ENCODE measurements at places on chromosomes 5 and 9. TPM values are rescaled to one million over a fixed set of nuclear protein-coding genes. Genes with fewer than 3 reads are reported as not detected.

GRCh38 chr5:181170996-181171395 lies 23.6 kb downstream of the OR2V2 start:
- peak; percentile 69 for DNase-seq

The KCNIP1 gene
- not detected for total RNA-seq

GRCh38 chr9:107667231-107668070 lies 177.9 kb upstream of the KLF4 start:
- no peak for DNase-seq

DNA sequence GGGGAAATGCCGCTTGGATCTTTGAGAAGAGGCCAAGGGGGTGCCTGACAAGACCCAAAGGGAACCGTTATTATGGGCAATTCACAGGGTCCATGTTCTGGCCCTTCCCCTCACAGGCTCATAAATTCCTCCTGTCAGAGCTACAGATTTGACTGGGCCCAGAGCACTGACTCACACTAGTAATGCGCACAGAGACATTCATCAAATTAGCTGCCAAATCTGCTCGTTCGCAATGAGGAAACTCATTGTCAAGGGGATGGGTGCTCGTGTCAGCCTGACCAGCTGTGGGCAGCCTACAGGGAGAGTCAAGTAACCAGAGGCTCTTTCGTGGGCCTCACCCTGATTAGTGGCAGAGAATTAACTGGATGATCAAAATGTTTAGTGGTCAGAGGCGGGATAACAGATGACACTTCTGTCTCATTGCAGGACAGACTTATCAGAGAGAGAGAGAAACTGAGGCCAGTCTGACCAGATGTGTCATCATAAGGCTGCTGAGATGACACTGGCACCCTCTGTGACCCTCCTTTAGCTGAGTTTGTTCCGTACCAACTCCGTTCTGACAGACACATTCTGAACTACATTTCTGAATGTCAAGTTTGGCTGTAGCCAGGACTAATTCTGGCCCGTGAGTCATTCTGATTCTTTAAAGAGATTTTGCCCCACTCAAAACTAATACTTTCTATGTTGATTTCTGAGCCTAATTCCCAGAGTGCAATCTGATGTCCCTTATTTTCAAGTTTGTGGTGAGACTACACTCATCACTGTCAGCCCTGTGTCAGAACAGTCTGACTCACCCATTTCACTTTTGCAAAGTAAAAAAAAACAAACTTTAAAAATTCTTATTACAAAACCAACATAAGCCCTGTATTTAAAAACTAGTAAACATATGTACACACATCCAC lies 377.1 kb downstream of the ACTL7B start:
- DNase-seq = peak; percentile 91

- no peak for DNase-seq
These were observed 13.6 kb downstream of the ROPN1L start for GRCh38 chr5:10455277-10455670.

GRCh38 chr9:83116026-83116425 lies 53.1 kb upstream of the RASEF start:
- DNase-seq = no peak

DNA sequence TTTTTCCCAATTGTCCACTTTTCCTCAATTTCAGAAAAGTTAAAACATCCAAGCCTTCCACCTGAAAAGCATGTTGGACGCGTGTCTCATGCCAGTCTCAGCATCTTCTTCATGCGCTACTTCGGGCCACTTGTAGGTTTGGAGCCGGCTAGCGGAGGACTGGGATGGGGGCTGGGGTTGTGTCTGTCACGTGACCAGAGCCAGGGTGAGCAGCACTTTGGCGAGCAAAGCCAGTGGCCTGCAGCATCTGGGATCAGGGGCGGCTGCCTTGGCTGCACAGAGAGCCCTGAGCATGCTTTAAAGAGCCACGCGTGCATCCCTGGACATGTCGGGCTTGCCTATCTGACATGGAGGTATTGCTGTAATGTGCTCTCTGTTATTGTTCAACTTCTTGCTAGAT lies 41.2 kb downstream of the SLC6A3 start:
- no peak for DNase-seq

Data from HFFc6 (cell line).